ENCODE measurements at places on chromosomes 5 and 9. TPM values are rescaled to one million over a fixed set of nuclear protein-coding genes. Genes with fewer than 3 reads are reported as not detected.

Gene NPR3
- total RNA-seq: not detected

Gene TMED9
- total RNA-seq: 146 TPM

Gene CCDC192
- total RNA-seq: not detected

Gene MYOZ3
- total RNA-seq: 0.07 TPM

Gene RELL2
- 20.1 TPM for total RNA-seq

Gene GCNT4
- total RNA-seq: 0.39 TPM

Data from T-helper 2 cell treated with Interferon-gamma antibody and Interleukin-4, amounts not matched to agents 100 ng/mL and 5 ng/mL, for 36 hours (primary cell).